Suprapubic skin (tissue), 4 donors: ENCODE measurements at places on chromosomes 6 and 20. TPM values are rescaled to one million over a fixed set of nuclear protein-coding genes. Genes with fewer than 3 reads are reported as not detected.

GRCh38 chr6:13383328-13384163, 55.2 kb upstream of the TBC1D7 start:
- no peak for DNase-seq

DNA sequence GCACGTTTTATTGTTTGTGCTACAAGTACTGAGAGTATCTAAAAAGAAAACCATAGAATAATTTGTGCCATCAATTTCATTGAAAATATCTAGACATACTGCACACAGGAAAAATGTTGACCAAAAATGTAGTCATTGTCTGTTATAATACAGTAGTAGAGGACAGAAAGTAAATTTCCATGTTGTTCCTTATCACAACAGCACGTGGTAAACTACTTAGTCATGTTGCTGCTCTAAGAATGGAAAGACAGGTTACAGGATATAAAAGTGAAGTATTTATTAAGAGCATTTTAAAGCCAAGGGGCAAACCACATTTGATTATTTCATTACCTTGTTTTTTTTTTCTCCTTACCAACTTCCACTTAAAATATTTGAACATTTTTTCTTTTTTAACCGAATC, 89.0 kb upstream of the CEP85L start:
- no peak for DNase-seq

DNA sequence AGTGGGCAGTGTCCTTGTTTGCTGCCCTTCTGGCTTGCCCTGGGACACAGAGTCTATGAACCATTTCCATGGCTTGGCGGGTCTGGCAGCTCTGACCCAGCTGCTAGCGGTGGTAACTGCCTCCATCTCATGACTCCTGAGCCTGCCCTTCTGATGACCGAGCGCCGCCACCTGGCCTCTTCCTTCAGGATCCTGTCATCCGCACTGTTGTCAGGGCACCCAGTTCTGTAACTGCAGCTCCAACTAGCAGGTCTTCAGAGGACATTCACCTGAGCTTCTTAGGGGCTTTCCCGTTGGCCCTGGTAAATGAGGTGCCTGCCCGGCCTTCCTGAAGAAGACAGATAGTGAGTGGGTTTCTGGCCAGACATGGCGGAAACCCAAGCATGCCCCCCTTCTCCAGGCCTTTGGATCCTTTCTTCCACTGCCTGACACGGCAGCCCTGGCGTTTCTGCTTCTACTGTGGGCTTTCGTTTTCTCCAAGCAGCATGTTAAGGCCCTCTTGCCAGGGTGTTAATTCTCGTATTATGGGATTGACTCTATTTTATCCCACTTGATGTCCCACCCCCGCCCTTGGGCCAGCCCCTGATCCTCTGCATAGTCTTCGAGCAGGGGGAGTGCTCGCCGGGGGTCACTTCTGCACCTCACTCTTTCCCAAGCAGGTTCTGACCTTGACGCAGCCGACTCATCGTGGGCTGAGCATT, 24.7 kb downstream of the PACSIN1 start:
- DNase-seq, result no peak

- no peak for DNase-seq
Measured at GRCh38 chr20:24033151-24033550, 44.6 kb upstream of the GGTLC1 start.

DNA sequence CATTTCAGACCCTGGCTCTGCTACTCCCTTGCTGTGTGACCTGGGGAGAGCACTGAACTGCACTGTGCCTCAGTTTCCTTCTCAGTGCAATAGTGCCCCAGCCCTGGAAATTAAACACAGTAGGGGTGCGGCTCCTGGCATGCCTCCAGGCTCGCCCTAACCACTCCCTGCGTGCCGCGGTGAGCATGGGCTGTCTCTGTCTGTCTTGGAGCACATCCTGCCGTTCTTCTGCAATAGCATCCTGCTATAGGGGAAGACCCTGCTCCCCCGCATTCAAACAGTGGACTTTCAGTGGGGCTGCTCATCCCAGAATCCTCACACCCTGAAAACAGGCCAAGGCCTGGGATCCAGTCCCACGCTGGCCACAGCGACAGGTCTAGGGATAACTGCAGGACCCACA, 129.5 kb downstream of the FOXC1 start:
- no peak for DNase-seq

DNA sequence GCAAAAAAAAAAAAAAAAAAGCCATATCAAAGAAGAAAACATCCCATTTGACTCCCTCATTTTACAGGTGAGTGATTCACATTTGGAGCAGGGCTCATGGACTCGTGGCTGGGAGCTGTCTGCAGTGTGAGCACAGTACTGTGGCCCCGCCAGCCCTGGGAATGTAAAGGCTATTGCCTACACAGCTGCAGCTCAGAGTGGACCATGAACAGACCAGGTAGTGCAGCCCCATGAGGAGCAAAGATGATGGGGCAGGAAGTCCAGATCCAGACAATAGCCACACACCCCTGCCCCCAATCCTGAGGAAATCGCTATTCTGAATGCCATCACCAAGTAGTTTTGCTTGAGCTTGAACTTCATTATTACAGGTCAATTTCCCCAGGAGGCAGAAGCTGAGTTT, 55.4 kb downstream of the LINC00237 start:
- no peak for DNase-seq

DNA sequence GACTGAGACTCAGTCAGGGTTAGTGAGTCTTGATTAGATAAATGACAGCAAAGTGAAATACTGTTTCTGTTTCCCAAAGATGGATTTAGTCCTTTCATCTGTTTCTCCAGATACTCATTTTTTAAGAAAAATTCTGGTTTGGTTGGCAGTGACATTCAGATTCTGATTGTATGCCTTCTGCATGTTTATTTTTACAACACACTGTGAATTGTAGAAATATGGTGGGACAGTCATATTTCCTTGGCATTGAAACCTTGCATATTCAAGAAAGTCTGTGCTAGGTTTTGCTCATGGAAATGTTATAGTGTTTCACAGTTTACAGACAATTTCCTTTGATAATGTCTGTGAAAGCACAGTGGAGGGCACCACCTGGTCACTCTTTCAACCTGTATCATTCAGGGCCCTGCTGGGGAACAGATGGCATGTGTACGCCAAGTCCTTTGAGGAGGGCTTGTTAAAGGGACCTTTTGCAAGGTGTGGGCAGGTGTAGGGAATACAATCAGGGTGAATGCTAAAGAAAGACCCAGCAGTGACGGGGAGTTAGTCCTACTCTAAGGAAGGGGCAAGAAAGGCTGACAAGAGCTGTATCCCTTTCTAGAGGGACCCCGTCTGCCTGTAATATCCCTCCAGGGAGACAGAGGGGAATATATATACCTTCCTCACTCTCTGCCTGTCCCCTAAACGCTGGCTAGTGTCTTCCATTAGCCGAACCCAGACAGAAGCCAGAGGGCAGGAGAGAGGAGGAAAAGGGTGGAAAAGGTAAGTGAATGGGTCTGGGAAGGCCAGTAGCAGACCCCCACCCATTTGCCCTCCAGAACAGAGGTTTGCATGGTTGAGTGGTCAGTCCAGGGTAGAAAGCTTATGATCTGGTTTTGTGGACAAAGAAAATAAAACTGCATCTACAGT, 10.2 kb downstream of the PLCB4 start:
- DNase-seq, result no peak

DNA sequence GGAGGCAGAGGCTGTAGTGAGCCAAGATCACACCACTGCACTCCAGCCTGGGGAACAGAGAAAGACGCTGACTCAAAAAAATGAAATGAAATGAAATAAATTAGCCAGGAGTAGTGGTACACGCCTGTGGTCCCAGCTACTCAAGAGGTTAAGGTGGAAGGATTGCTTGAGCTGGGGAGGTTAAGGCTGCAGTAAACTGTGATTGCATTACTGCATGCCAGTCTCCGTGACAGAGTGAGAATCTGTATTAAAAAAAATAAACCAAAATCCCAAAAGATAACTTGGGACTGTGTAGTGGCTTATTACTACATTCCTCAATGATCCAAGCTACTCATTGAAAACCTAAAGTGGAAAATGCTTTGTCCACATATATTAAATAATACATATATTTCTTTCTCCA, 87.0 kb downstream of the SGK1 start:
- no peak for DNase-seq

- DNase-seq, result no peak
Measured at GRCh38 chr20:13276945-13277541, 56.0 kb downstream of the ISM1 start.

DNA sequence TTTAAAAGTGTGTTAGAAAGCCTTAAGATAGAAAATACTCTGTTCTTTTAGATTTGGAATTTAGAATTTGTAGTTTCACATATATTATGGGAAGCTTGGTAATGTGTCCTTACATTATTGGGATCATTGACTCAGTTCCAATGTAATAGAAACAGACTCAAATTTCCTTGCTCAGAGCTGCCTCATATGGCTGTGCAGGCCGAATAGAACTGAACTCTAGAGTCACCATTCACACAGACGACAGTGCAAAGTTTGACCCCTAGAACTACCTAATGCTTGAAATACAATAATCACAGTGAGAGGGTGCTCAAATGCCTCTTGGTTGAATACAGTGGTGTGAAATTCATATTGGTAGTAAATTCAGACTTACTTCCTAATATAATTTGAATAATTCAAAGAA, 482.7 kb upstream of the CITED2 start:
- DNase-seq, result no peak

- no peak for DNase-seq
Measured at GRCh38 chr6:29490055-29490454, 2.3 kb upstream of the MAS1L start.

GRCh38 chr6:35476004-35476403, 7.8 kb downstream of the RPL10A start:
- DNase-seq, result no peak

DNA sequence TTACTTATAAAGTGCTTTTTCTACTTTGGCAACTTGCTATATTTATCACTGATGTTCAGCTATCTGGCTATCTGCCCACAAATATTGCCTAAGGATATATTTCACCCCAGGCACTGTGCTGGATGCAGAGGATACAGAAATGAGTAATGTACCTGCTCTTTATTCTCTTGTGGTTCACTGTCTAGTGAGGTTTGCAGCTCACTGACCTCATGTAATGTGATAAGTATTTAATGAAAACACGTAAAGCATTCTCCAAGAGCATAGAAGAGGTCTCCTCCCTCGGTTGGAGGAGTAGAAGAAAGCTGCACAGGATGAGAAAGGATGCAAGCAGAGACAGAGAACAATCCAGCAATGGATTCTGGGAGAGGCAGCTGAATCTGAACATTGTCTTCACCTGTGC, 610.7 kb downstream of the CBLN4 start:
- DNase-seq, result no peak

DNA sequence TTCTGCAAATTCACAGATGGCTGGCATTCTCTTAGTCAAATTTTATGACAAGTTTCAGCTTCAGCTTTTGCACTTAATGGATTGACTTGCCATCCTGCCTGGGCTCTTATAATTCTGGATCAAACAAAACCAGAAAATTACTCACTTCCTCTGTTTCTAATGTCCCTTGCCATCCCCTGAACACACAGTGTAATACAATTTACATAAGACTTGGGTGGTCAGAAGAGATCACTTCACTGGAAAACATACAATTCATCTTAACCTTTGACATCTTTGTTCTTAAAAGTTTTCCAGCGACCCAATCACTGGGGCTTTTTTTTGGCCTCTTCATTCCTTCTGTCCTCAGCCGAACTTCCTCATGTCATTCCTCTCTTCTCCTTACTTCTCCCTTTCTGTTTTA, 199.0 kb downstream of the ARHGAP18 start:
- DNase-seq, result no peak

- DNase-seq, result no peak
Measured at GRCh38 chr6:12090714-12091113, 78.6 kb downstream of the HIVEP1 start.

- DNase-seq, result no peak
Measured at GRCh38 chr6:67200626-67201403, 1434.3 kb upstream of the ADGRB3 start.

GRCh38 chr6:2230659-2231277, 14.6 kb downstream of the GMDS start:
- no peak for DNase-seq

DNA sequence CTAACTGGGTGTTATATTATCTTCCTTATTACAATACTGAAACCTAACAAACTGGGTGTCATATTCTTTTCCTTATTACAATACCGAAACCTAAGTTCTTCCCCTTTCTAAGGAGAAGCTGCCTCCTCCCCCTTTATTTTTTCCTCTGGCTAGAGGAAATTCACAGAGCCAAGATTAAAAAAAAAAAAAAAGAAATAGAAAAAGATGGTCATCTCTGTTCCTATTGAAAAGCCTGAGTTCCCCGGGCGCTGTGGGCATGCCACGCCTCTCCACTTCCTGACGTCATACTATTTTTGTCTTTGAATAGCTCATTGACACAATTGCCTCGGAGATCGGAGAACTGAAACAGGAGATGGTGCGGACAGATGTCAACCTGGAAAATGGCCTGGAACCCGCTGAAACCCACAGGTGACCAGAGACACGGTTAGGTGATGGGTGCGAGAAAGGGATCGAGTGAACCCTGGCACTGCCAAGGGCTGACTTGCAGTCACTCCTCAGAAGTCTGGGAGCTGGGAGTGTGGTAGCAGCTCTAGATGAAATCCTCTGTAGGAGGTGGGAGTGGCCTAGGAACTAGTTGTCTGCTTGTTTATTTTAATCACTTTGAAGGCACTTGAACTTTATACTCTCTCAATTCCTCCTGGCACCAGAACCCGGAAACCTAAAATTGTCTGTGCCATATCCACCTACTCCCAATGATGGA, 82.2 kb upstream of the NAA20 start:
- no peak for DNase-seq

GRCh38 chr6:4814212-4814611, 38.0 kb downstream of the CDYL start:
- no peak for DNase-seq

Gene KCNQ5
- total RNA-seq, result 0.30 TPM

Gene PAX1
- not detected for total RNA-seq

Gene PRKN
- total RNA-seq, result 20.3 TPM

Gene KIF16B
- total RNA-seq, result 47.0 TPM
